ENCODE measurements at places on chromosomes 6 and 20. TPM values are rescaled to one million over a fixed set of nuclear protein-coding genes. Genes with fewer than 3 reads are reported as not detected.
A peak's percentile ranks its signal among the peaks of the same experiment; 100 is the strongest.

TMEM14B gene
- 299 TPM for polyA plus RNA-seq

DEFB132 gene
- polyA plus RNA-seq: not detected

HLA-DQB2 gene
- 23.2 TPM for polyA plus RNA-seq

MDFI gene
- not detected for polyA plus RNA-seq

ID4 gene
- not detected for polyA plus RNA-seq

MMP24OS gene
- 15.8 TPM for polyA plus RNA-seq

DPPA5 gene
- not detected for polyA plus RNA-seq

- DNase-seq: no peak
Observed at GRCh38 chr20:56788041-56788670, 159.1 kb downstream of the TFAP2C start.

GRCh38 chr6:105757512-105758200, 328.5 kb upstream of the PRDM1 start:
- peak; percentile 76 for DNase-seq

GRCh38 chr6:138800377-138801150, 4.7 kb downstream of the ECT2L start:
- DNase-seq: no peak

GRCh38 chr6:140677781-140678528, 1303.5 kb upstream of the CITED2 start:
- no peak for DNase-seq

DNA sequence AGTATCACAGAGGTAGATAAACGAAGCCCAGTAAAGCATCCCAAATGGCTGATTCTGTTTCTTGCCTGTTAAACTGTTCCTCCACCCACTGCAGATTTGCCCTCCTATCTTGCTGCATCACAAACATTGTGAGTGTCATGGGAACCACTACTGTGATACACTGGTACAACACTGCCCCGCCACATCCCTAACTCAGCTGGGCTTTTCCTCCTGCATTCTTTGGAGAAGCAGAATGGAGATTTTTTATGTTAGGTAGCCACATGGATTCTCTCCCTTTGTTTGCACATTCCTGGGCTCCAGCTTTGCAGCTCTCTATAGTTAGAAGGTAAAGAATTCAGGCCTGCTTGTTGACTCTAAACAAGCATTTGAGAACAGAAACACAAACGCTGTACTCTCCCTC, 234.1 kb downstream of the TMEM242 start:
- DNase-seq: no peak

GRCh38 chr20:58657986-58658385, 6.9 kb downstream of the STX16 start:
- no peak for DNase-seq

DNA sequence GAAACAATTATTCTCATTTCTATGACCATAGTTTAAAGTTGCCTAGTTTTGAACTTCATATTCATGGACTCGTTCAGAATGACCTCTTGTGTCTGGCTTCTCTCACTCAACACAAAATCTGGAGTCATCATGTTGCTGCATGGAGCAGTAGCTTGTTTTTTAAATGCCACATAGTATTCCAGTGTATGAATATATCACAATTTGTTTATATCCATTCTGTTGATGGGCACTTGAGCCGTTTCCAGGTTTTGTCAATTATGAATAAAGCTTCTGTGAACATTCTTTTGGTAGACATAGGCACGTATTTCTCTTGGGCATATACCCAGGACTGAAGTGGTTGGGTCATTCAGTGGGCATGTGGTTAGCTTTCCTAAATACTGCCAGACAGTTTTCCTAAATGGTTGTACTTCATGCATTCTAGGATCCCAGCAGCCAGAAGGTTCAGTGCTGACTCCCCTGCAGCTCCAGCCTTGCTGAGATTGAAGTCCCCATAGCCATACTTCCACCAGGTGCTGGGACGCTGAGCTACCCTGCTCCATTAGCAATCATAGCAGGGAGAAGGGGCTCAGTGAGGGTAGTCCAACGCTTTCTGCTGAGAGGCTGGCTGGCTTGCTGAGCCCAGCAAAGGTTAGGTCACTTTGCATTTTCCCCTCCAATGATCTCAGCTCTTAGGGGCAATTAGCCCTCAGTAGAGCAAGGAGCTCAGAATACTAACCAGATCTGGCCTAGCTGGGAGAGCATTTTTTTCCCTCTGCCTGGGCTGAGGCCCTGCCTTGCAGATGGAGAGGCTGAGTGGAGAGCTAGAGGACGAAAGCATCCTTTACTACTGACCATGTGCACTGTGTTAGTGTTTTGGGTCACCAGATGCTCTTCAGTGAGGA, 35.7 kb upstream of the CTNNBL1 start:
- no peak for DNase-seq

- no peak for DNase-seq
Observed at GRCh38 chr6:146426516-146426915, 117.1 kb upstream of the RAB32 start.

GRCh38 chr20:63974402-63975200, 4.8 kb downstream of the SAMD10 start:
- DNase-seq: no peak

DNA sequence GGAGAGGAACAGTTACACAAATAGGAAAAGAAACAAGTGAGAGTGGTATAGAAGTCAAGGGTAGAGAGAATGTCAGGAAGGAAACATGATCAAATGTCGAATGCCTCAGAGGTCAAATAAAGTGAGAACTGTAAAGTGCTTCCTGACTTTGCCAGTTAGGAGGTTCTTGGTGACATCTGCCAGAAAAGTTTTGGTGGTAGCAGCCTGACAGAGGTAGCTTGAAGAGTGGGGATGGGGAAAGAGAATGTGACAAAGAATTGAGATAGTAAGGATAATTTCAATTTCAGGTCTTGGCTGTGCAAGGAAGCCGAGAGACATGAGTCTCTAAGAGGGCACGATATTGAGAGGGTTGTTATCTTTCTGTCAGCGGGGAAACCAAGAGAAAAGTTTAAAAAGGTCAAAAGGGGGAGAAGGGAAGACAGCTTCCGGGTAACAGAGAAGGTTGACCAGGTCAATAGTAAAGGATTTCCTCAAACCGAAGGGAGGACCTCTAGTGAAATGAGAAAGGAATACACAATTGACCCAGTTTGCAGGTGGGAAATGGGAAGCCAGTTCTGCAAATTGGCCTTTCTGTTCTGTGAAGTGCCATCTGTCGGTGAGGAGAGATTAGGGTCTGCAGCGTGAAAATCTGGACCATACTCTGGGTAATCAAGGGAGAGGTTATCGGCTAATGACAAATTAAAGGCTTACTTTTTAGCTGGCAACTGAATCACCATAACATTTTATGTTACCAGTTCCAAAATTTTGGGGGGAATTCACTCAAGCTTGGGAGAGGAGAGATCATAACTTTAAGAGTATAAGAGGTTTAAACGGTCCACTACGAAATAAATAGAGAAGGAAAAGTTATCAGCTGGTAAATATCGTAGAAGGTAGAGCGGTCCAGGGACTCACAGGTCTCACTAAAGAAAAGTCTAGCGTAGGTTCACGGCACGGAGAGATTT, 973 bp upstream of the BRD2 start:
- no peak for DNase-seq

- no peak for DNase-seq
Observed at GRCh38 chr6:52689857-52690256, 18.9 kb downstream of the TMEM14A start.

GRCh38 chr20:53578492-53579222, 15.0 kb downstream of the ZNF217 start:
- DNase-seq: peak; percentile 76

DNA sequence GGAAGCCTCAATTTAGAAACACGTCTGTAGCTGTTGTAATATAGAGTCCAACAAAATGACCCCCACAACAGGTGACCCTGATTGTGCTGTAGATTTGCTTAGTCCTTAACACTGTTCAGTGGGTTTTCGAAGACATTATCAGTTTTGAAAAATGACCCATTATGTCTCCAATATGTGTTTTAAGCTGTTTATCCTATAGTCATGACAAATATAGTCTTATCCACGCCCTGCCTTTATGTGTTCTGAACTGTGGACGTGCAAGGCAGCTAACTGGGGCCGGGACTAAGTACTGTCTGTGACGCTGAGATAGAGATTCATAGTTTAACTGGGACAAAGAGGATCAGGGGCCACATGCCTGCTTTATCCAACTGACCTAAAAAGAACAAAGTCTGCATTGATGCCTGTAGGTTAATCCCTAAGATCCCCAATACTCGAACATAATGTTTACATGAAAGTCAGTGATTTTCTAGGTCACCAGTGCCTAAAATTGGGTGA, 192.4 kb downstream of the CD83 start:
- no peak for DNase-seq

DNA sequence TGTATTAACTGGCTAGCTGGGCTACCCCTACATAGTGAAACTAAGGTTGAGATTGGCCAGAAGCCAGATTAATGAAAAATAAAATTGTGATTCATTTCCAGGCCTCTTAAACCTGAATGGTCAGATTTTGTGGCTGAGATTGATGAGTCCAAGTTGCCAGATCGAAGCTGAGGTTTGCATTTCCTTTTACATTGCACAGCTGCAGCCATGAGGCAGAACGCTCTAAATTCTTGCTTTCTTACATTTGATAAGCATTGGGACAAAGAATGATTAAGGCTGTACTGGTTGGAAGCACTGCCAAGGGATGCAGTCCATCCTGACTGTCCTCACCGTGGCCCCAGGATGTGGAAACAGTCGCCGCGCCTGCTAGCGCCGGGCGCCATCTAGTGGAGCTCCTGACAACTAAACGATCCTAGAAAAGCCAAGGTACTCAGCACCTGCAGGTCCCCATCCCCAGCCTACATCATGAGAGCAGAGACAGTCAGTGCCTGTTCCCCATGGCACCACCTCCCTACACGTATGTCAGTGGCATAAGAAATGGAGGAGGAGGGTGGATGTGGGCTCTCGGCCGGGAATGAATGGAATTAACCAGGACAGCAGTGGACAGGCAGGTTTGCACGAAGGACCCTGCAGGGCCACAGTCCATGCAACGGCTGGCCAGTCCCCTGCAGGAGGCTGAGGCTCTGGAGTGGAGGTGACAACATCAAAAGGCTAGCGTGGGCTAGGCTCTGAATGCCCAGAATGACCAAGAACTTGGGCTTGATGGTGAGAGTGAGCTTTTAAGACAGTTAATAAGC, 19.0 kb downstream of the PXDC1 start:
- DNase-seq: no peak

DNA sequence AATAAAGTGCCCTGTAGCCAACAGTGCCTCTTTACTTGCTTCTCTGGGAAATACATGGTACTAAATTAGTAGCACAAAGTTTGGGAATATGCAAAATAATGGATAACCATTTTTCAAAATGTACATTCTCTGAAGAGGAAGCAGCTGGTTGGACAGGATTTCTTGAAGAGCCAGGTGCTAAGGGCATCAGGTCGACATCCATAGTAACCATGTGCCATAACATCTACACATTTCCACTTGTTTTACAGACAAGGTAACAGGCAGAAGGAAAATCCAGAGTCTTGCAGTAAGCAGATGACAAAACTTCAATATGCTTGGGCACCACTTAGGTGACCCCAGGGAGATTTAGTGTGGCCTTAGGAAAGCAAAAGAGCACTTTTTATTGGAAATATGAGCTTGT, 36.5 kb upstream of the SMIM28 start:
- no peak for DNase-seq

DNA sequence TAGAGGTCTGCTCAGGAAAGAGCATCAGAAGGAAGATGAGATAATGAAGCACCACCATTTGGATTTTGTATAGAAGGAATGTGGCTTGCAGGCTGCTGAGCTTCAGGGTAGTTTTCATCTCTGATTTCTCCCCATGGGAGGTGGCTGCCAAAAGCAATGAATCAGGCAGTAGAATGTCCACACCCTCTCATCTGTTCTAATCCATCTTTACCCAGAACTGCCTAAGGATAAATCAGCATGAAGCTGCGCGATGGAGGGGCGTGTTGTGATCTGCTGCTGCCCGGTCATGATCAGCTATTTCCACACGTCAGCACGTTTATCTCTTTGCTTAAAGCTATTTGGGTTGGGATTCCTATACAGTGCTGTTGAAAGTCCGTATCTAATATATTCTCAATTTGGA, 295.4 kb downstream of the FOXA2 start:
- no peak for DNase-seq

- no peak for DNase-seq
Observed at GRCh38 chr20:62087227-62087626, 21.5 kb upstream of the TAF4 start.

DNA sequence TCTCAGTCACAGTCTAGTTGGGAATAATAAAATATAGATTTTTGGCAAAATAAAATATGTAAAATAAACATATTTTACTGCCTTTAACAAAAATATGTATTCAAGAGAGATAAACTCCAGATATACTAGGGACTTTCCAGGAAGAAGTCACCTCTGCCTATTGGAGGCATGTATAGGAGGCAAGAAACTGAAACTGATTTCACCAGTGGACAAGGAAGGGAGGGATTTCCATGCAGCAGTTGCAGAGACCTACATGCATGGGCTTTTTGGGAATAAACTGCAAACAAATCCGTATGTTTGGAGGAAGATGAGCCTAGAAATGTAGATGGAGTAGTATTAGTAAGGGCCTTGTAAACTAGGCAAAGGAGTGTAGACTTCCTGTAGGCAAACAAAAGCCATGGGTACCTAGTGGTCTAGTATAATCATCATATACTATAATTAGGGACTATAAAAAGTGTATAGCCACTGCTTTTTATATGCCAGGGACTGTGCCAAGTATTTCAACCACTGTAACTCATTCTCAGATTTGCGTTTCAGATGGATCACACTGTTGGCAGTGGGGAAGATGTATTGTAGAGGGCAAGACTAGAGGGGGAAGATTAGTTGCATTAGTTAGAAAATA, 38.9 kb downstream of the CD109 start:
- DNase-seq: no peak

DNA sequence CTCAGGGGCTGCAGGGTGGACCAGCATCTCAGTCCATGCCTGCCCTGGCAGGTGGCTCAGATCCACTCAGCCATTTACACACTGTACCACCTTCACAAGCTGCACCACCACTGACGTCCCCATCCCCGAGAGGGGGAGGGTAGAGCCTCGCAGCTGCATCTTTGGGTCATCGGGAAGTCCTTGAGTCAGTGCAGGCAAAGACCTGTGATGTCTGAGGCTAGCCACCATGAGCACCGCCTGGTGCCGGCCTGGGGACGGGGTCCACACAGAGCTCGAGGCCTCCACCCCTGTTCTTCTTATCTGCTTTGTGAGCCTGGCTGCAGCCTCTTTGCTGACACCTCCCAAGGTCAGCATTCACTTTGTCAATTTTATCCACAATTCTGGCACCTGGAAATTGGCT, 141.4 kb downstream of the PHACTR3 start:
- DNase-seq: no peak

All from GM12878 (cell line).